ENCODE measurements at places on chromosomes 4 and X.

- no peak for DNase-seq
Observed at GRCh38 chr4:121168446-121169281, 4.5 kb upstream of the TNIP3 start.

GRCh38 chr4:47510506-47511143 is 25.6 kb downstream of the ATP10D start:
- no peak for DNase-seq

DNA sequence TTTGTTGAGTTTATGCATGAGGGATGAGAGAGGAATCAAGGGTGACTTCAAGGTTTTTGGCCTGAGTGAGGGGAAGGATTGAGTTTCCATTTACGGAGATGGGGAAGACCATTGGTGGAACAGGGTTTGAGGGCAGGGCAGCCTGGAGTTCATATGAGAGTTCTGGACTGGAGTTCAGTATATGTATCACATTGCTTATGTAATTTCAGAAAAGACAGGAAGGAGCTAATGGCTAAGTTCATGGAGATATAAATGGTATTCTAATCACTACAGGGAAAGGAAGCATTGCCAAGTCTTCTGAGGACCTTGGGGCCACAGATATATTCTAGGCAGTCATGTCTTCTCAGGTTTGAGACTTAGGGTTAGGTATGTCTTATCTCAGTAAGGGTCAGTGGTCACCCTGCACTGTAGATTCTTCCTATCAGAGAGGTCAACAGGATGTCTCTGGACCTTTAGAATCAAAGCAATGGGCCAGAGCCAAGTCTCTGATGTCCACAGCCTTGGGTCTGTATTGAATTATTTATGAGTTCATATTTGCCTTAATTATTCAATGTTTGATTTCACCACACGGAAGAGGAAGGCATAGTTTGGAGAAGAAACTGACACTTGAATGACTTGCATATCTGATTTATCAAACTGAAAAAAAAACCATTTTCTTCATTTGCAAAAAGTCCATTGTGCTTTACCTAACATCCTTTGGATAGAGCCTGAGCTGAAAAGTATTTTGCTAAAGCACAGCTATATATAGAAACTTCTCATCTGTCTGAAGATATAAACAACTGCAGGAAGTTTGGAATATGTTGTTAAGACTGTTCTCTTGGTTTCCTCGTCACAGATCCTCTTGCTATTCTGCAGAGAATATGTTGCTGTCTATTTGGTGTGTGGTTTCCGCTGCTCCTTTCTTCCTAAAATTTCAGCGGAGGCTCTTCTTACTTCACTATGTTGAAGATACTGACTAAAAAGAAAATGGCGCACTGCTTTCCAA is 139.5 kb downstream of the PDGFRA start:
- DNase-seq, result no peak

DNA sequence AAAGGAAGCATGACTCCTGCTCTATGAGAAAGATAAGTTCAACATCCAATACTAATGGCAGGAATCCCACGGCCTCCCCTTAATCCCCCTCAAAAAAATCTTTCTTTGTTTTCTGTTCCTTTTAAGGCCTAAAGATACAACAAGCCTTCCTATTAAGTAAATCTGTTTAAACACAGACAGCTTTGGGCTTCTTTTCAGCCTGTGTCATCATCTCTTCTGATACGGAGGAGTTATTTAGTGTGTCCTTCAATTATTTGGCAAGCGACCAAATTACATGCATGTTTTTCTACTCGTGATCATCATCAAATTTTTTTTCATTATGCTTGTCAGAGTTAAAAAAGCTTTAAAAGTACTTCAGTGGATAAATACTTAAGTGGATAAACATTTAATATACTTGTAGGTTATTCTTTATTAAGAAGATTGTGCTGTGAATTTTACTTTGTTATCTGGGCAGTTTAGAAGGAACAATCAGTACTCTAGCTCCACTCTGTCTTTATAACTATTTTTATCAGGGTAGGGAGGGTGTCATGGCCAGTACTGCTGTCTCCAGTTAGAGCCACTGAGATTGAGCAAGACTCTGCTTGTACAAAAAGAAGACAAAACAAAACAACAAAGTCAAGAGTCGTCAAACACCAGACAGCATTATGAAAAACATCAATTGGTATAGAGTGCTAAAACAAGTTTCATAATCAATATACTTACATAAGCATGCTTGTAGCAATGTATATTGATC is 210.7 kb downstream of the PRR32 start:
- DNase-seq, result no peak

DNA sequence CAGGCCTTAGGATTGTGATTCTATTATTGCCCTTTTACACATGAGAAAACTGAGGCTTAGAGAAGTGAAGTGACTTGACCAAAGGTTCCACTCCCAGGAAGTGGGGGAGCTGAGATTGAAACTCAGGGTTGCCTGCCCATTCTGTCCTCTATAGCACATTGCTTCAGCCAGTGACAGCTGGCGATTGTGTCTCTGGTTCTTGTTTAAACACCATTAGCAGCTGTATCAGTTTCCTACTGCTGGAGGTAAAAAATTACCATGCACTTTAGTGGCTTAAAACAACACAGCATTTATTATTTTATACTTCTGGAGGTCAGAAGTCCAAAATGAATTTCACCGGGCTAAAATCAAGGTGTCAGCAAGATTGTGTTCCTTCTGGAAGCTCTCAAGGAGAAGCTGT is 205.8 kb upstream of the MAMLD1 start:
- no peak for DNase-seq

DNA sequence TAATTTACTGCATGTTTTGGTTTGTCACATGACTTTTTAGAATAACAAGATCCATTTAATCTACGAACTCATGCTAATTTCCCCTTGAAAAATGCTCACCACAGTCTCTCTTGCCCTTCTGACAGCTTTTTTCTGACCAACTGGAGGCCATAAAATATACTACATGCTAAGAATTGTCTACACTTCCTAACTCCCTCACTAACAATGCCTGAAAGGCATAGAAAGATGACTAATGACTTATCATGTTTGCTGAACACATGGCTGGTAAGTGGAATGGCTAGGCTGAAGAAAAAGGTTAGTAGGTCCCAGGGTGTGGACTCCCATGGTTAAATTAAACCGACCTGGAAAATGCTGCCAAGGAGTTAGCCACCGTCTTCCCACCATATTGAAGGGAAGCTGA is 309.9 kb downstream of the SPOCK3 start:
- DNase-seq, result no peak

DNA sequence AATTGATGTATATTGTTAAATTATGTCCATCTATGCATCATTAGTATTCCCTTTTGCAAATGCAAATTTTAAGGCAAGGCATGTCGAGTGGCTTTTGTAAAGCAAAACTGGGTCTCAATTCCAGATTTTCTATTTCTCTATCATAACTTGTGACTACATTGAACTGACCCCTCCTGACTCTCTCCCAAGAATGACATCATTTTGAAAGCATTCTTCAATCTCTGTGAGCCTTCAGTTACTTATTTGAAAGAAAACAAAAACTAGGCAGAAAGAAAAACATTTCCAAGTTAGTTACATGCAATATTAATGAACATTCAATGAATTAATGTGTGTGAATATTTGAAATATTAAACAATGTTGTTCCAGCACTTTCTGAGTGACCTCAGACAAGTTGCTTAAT is 314.3 kb upstream of the CLNK start:
- DNase-seq, result no peak
